ENCODE measurements at places on chromosomes 16 and 17.

GRCh38 chr17:64262198-64262999 lies 661 bp downstream of the TEX2 start:
- DNase-seq = no peak

DNA sequence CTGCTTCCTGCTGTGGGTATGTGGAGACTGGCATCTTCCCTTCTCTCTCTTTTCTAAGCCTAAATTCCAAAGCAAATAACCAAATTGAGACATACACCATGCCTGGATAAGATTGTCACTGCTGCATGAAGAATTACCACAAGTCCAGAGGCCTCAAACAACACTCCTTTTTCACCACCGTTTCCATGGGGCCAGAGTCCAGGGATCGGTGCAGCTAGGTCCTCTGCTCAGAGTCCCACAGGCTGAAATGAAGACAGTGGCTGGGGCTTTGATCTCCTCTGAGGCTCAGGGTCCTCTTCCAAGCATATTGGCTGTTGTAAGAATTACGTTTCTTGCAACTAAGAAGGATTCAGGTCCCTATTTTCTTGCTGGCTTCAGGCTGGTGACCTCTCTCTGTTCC lies 130.4 kb downstream of the SLC39A11 start:
- DNase-seq = no peak

- no peak for DNase-seq
These were observed 22.4 kb downstream of the UNK start for GRCh38 chr17:75806822-75807500.

DNA sequence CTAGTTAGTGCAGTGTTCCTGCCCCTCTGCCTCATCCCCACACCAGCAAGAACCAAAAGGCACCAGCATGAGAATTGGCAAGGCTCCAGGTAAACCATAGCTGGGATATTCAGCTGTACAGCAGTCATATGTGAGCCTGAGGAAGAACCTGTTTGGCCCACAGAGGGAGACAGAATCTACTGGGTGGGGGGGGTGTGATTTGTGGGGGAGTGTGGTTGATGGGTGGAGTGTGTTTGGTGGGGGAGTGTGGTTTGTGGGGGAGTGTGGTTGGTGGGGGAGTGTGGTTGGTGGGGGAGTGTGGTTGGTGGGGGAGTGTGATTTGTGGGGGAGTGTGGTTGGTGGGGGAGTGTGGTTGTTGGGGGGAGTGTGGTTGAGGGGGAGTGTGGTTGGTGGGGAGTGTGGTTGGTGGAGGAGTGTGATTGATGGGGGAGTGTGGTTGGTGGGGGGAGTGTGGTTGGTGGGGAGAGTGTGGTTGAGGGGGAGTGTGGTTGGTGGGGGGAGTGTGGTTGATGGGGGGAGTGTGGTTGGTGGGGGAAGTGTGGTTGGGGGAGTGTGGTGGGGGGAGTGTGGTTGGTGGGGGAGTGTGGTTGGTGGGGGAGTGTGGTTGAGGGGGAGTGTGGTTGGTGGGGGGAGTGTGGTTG lies 19.5 kb downstream of the MINK1 start:
- DNase-seq = no peak

GRCh38 chr16:64926476-64926875 lies 195.4 kb downstream of the CDH11 start:
- DNase-seq = no peak

- DNase-seq = no peak
These were observed 6.1 kb downstream of the ATMIN start for GRCh38 chr16:81041696-81042095.

DNA sequence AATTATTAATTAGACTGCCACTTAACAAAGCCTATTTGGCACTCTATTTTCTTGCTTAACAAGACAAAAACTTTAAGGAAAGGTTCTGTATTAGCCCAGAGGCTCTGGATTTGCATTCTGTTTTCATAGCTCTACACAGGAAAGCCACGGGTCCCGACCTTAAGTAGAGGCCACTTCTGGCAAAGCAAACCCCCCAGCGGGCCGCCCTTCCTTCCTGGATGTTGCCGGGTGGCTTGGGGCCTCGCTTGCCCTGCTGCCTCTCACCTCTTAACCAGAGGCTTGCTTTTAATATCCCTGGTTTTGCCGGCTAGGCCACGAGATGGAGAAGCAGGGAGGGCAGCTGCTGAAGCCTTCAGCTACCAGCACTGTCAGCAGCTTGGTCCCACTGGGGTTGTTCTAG lies 4.4 kb downstream of the RTN4RL1 start:
- DNase-seq = no peak

DNA sequence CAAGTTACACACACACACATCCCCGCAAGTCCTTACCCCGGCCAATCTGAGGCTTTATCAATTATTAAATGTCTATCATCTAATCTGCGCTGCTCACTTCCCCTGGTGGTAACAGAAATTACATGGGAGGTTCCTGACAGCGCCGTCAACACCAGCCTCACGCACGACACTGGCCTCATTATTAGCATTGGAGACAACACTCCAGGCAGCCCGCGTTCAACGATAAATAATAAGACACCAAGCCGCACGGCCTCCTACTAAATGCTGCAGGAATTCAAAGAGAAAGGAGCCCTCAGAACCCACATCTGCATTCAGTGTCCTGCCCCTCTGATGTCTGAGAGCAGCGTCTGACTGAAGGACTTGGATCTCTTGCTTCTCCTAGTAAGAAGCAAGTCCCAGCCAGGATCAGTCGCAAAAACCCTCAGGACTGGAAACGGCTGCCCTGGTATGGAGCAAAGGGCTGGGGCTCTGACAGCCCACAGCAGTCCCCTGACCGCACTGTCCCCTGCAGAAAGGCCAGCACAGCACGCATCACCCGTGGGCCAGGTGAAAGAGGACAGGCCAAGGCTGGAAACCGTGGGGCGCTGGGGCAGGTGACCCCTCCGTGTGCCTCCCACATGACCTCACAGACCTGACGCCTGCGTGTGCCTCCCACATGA lies 7.6 kb upstream of the RPH3AL start:
- no peak for DNase-seq

DNA sequence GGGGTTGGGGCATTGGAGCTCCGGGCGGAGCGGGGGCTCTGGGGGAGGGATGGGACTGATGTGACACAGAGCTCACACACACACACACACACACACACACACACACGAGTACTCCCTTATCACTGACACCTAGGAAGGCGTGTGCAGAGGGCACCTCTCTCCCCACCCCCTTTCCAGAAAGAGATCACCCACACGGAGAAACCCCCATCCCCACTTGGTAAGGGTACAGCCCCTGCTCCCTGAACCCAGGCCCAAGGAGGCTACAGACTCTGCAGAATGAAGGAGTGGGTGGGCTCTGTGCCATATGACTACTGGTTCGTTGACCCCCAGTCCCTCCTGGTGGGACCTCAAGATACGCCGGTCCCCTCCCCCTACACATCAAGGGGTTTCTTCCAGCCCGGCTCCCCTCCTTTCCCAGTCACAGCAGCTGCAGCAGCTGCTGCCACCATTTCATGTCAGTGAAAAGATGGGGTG lies 8.7 kb upstream of the ARHGAP23 start:
- no peak for DNase-seq

- DNase-seq = no peak
These were observed 4.5 kb upstream of the PRDM7 start for GRCh38 chr16:90081606-90081970.

DNA sequence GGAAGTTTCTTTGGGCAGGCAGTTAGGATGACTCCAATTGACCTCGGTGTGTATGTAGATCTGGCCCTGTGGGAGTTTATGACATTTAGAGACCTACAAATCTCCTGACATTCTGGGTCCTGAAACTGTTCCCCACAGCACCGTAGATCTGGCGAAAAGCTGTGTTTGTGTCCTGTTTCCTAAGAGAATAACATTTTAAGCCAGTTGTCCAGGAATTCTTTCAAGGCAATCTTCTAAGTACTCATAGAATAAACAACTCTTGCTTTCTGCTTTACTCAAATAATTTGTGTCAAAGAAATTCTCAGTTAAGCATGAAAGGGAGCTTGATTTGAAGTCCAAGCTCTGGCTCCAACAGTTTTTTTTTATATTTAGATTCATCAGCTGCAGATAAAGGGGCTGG lies 78.5 kb upstream of the ELAC2 start:
- no peak for DNase-seq

GRCh38 chr17:57135026-57135788 lies 50.2 kb downstream of the AKAP1 start:
- no peak for DNase-seq

GRCh38 chr17:9212376-9213302 lies 191.3 kb downstream of the NTN1 start:
- DNase-seq = no peak

DNA sequence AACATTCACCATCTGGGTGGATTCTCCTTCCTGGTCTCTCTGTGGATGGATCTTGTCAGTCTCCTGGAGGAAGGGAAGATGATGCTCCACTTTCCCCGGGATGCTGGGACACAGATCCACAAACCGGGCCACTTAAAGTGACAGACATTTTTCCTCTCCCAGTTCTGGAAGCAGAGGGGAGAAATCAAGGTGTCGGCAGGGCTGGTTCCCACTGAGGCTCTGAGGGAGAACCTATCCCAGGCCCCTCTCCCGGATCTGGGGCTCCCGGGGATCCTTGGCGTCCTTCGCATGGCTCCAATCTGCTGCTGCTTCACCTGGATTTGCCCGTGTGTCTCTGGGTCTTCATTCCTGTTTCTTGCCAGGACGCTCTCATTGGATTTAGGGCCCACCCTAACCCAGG lies 263.1 kb upstream of the TNRC6C start:
- no peak for DNase-seq

DNA sequence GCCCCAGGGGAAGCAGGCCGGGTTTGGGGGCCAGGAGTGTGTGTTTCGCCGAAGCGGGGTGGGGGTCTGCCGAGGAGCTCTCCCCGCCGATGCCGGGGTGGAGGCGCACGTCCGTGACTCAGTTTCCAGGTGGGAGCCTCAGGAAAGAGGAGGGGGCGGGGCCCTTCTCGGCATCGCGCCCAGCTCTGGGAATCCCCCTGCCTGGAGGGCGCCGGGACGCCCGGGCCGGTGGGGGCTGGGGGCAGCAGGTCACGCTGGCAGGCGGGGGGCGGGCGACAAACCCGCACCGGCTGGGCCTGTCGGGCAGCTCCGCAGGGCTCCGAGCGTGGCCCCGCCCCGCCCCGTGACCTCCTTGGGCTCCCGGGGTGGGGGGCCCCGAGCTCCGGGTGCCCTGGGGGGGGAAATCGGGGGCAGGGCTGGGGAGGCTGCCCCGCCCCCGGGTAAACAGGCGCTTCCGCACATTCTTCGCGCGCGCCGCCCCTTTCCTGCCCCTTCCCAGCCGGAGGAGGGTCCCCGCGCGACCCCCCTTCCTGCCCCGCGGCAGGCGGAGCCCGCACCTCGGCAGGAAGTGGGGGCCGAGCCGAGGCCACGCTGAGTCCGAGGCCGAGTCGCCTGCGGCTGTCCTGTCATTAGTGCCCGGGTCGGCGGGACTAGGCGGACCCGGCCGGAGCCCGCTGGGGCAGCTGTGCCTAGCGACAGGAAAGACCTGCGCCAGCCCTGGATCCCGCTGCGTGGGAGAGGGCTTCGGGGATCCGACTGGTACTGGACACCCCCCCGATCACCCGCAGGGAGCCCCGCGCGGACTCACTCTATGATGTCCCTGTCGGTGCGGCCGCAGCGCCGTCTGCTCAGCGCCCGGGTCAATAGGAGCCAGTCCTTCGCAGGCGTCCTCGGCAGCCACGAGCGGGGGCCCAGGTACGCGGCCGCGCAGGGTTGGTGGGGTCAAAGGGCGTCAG lies 9.3 kb downstream of the RIPOR1 start:
- DNase-seq = no peak

GRCh38 chr17:78034429-78035091 lies 76.1 kb downstream of the TNRC6C start:
- DNase-seq = no peak

- DNase-seq = no peak
These were observed 324.8 kb downstream of the PMP22 start for GRCh38 chr17:14940108-14940937.

DNA sequence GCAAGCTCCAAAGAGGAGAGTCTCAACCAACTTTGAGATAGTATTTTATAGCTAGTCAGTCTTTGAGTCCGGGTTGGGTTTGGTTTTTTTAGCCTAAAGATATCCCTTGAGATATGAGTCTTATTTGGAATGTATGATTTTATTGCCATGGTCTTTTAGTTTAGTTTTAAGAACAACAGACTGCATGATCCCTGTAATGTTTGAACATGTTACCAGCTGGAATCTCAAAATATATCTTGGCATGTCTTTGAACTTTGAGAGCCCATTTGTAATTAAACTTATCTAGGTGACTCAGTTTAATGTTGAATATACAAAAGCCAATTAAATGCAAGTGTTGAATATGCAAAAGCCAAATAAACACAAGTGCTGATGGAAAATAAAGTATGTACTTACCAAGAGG lies 100.6 kb downstream of the TANGO6 start:
- no peak for DNase-seq

DNA sequence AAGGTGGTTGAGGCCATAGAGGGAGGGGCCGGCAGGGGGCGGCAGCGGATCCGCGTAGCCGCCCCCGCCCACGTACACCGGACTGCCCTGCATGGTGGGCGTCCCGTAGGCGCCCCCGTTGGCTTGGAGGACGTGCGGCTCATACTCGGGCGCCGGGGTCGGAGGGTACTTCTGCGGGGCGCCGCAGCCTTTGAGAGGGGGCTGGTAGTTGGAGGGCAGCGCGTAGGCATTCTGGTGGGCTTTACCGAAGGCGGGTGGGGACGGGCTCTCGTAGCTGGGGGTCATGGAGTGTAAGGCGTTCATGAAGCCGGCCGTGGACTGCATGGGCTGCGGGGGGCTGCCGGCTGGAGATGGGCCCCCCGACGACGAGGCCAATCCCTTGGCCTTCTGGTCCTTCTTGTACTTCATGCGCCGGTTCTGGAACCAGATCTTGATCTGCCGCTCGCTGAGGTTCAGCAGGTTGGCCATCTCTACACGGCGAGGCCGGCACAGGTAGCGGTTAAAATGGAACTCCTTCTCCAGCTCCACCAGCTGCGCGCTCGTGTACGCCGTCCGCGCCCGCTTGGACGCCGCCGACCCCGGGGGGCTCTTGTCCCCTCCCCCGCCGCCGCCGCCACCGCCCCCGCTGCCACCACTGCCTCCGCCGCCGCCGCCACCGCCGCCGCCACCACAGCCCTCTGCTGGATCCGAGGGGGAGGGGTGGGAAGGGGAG lies 5.7 kb upstream of the HOXB2 start:
- DNase-seq = no peak

DNA sequence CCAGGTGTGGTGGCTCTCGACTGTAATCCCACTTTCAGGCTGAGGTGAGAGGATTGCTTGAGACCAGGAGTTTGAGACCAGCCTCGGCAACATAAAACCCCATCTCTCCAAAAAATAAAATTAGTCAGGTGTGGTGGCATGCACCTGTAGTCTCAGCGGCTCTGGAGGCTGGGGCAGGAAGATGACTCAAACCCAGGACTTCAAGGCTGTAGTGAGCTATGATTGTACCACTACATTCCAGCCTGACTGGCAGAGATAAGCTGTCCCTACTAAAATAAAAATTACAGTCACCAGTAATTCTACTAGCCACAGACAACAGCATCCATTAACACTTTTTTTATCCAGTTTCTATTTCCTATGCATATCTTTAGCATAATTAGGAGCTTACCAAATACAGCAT lies 176.3 kb downstream of the CPPED1 start:
- DNase-seq = no peak

- DNase-seq = no peak
These were observed 24.6 kb upstream of the FAAP100 start for GRCh38 chr17:81576621-81577277.
